Activated CD4-positive, alpha-beta T cell treated with anti-CD3 and anti-CD28 coated beads for 4 hours (primary cell): ENCODE measurements at places on chromosomes 13 and 19.
A peak's percentile ranks its signal among the peaks of the same experiment; 100 is the strongest.

DNA sequence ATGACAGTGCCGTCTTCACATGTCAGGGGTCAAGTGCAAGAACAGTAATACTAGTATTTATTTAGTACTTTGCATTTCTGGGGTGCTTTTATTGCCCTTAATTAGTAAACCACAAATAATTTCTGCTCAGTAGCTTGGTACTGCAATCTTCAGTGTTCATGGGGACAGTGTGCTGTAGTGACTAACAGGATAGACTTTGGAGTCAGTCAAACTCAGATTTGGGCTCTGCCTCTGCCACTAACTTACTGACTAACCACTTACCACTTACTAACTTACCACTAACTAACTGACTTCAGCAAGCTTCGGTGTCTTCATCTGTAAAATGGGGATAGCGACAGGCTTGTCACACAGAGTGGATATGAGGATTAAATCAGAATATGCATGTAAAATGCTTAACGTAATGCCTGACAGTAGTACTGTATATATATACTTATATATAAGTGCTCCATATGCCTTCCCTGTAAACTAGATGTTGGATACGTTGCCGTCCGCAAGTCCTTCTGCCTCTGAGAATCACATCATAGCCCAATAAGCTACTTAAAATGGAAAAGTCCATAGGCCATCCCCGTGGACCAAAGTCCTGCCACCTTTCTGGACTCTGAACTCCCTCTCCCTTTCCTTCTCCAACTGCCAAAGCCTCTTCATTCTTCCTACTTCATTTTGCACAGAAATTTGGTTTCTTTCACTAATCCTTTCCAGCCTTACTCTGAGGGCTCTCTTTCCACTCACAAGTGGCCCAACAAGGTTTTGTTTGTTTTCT is 158.1 kb downstream of the ZIC5 start:
- DNase-seq, result no peak

DNA sequence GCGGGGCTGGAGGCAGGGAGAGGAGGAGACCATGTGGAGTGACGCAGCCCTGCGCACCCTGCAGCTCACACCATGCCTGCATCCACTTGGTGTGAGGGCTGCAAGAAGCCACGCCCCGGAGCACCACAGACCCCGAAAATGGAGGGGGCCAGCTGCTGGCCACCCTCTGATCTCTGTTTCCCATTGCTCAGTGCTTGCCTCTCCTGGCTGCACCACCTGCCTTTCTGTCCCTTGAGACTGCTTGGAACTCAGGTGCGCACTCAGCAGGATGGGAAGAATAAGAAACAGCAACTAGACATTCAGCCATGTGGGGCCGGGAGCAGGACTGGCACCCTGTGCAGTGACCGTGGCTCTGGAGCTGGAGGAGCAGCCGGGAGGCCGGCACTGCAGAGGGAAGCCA is 64.0 kb downstream of the ANKRD10 start:
- no peak for DNase-seq

- no peak for DNase-seq
Measured at GRCh38 chr19:47357788-47358680, 8.9 kb downstream of the DHX34 start.

DNA sequence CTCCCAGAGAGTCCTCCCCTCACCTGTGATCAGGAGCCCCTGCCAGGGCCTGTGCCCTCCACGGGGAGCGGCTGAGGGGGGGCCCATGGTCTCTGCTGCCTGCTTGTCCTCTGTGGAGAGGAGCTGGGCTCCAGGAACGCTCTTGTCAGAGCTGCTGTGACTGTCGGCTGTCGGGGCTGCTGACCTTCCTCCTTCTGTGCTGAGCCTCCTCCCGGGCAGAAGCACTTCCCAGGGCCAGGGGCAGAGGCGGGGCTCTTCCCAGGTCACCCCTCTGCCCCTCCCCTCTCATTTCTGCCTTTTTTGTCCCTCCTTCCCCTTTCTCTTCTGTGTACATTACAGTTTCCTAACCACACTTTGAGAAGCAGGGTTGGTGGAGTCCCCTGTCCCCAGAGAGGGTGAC is at the start of gene CEACAM4:
Gene CEACAM4 (minus strand): TSS at position 198 of the 400 bp plus-strand sequence. CDS start 111 bp downstream, at position 87.
- DNase-seq, result no peak

DNA sequence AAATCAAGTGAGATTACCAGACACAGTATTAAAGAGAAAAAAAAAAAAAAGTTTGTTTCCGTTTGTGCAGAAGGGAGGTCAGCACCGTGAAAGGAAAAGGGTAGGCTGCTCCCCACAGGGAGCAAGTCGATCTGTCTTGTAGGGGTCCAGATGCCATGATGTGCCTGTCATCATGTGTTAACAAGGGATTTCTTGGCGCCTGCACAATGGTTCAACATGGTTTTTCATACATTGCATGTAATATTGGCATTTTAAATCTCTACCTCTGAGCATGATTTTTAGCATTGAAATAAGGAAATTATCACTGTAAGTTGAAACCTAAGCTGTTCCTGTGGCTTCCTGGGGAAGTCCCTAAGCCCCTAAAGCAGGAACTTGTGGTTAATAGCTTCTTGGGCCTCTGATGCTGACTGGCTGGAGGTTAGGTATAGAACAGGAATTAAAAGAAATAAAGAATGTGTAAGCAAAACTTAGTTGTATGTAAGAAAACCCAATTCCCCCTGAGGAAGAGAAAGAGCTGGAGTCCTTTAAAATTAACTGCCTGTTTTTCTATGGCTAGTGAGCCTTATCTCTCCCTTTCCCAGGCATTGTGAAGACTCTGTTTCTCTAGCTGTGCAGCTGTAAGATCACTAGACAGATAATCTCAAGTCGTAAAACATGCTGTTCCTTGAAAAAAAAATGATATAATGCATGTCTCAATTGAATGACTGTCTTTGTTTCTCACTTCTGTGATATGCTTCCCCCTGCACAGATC is 7.4 kb upstream of the FCGBP start:
- peak; percentile 56 for DNase-seq

DNA sequence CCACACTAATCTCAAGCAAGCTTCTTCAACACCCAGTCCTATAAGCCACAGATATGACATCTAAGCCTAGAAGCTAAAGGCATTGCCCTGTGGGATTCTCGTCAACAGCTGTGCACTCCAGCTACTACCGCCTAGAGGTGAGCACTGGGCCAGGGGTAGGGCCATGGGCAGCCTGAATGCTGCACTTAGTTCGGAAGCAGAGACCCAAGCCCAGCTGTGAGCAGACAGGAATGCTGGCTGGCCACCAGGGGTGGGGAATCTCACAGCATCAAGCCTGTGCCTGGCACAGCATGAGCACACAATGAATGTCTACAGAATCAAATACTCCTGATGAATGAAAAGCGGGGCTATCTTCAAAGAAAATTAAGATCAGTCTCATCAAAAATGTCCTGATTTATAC is 167.5 kb upstream of the UBL3 start:
- DNase-seq, result no peak

DNA sequence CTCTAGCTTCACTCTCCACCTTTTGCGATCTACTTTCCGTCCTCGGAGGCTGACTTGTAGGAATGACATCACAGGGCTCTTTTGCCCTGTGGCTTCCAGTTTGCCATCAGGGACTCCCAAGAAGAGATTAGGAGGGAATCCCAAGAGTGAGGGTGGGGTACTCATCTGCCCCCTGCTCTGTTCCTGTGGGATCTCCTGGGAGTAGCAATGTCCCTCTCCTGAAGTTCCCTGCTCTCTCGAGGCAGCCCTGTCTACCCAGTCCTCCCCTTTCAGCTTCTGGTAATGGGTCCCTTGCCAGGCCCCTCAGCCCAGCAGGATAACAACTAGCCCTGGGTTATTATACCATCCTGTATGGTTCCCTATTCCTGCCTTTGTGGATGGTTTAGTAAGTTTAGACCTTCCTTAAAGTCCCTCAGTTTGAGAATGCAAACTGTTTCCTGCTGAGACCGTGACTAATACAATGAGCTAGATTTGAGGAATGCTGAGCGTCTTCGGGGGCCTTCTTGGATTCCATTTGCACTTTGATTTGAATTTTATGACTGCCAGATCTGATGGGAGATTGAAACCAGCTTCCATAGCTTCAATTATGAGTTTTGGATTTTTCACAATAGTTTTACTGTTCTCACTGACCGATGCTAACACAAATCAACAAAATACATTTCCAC is 73.7 kb upstream of the IPO5 start:
- DNase-seq, result no peak

- DNase-seq, result no peak
Measured at GRCh38 chr19:44809577-44810233, 802 bp downstream of the BCAM start.

DNA sequence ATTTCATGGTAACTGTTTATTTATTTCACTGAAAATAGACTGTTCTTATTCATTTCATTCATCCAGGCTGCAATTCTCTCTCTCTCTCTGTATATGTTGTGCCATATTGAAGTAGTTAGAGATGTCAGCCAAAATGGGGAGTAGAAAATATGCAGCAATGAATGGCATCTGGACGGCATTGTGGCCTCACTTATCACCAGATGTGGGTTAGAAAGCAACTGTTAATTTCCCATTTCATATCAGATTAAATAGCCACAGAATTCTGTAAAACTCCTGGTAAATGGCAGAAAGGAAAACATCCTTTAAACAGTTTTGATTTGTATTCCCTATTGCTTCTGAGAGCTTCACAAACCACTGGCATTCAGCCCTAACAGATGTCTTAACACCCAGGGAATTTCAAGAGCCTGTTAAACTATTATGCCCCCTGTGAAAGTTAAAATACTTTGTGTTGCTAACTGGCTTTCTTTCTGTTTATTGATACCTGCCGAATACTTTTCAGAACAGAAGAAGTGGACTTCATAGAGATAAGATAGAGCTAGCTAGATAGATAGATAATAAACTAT is 1763.3 kb upstream of the MIR17HG start:
- no peak for DNase-seq

GRCh38 chr19:34306824-34307223 is 52.5 kb downstream of the GARRE1 start:
- DNase-seq, result no peak
